ENCODE measurements at places on chromosomes 6 and 20.

DNA sequence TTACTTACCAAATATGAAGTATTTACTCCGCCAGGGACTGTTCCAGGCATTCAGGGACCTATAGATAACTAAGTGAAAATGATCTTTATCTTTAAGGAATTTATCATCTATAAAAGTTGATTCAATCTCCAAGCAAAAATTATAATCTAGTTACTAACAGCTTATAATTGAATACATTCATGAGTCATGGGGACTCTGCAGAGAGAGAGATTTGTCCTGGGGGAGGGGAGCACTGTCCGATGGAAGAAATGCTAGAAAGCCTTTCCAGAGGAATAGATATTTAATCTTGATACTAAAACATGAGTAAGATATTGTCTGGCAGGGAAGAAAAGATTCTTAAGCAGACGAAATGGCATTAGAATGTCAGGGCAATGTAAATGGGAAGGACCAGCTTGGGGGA lies 139.3 kb downstream of the CD164 start:
- no peak for DNase-seq

- DNase-seq = no peak
These were observed 56.1 kb downstream of the NCOA3 start for GRCh38 chr20:47557791-47558190.

GRCh38 chr6:155093430-155093829 lies 98.3 kb downstream of the TIAM2 start:
- DNase-seq = no peak

- DNase-seq = no peak
These were observed 13.9 kb downstream of the NR2E1 start for GRCh38 chr6:108179741-108180140.

Measured in suppressor macrophage treated with lipopolysaccharide for 4 hours (primary cell).